ENCODE measurements at places on chromosomes 12 and 14. TPM values are rescaled to one million over a fixed set of nuclear protein-coding genes. Genes with fewer than 3 reads are reported as not detected.

The SYCP3 gene
- not detected for total RNA-seq

The ASB2 gene
- not detected for total RNA-seq

The RFLNA gene
- not detected for total RNA-seq

The RPS6KL1 gene
- total RNA-seq: 3.4 TPM

The APOLD1 gene
- 23.3 TPM for total RNA-seq

The ACADS gene
- total RNA-seq: 14.2 TPM

The CLEC2B gene
- 3.9 TPM for total RNA-seq

The WSCD2 gene
- total RNA-seq: not detected

The KRT6C gene
- total RNA-seq: not detected

The CABP1 gene
- not detected for total RNA-seq

The BTBD7 gene
- total RNA-seq: 30.1 TPM

The AMN gene
- total RNA-seq: 21.8 TPM

The TMEM63C gene
- total RNA-seq: 2.2 TPM

The ADSS1 gene
- total RNA-seq: 5.8 TPM

The NOPCHAP1 gene
- 20.1 TPM for total RNA-seq

The AMDHD1 gene
- total RNA-seq: 2.9 TPM

The SPIC gene
- total RNA-seq: not detected

The KCNH3 gene
- total RNA-seq: not detected

The GPR132 gene
- not detected for total RNA-seq

The CD163 gene
- total RNA-seq: not detected

The AGAP2 gene
- total RNA-seq: 0.40 TPM

The AMHR2 gene
- total RNA-seq: not detected

The IL31 gene
- not detected for total RNA-seq

The LMNTD1 gene
- total RNA-seq: not detected

The CDCA3 gene
- total RNA-seq: 104 TPM

The SLC35F4 gene
- not detected for total RNA-seq

The FBXO34 gene
- total RNA-seq: 32.8 TPM

The KRT3 gene
- 0.24 TPM for total RNA-seq

The ADAM20 gene
- total RNA-seq: 0.94 TPM

The ETFRF1 gene
- total RNA-seq: 11.6 TPM

The OVCH1 gene
- total RNA-seq: not detected

The PTCSC3 gene
- not detected for total RNA-seq

The TMEM116 gene
- 21.9 TPM for total RNA-seq

The WNT5B gene
- total RNA-seq: 50.2 TPM

The ARHGAP9 gene
- not detected for total RNA-seq

The SRSF5 gene
- 385 TPM for total RNA-seq

The KLRC3 gene
- not detected for total RNA-seq

The CACNB3 gene
- total RNA-seq: 35.4 TPM

The C14orf180 gene
- not detected for total RNA-seq

The IL26 gene
- total RNA-seq: not detected

The IAPP gene
- total RNA-seq: not detected

The TMPRSS12 gene
- total RNA-seq: not detected

The SELPLG gene
- 0.96 TPM for total RNA-seq

The STRAP gene
- 205 TPM for total RNA-seq

The MEG3 gene
- not detected for total RNA-seq

The RNF212B gene
- not detected for total RNA-seq

The JPH4 gene
- total RNA-seq: not detected

The GNB3 gene
- total RNA-seq: not detected

The KLRK1 gene
- total RNA-seq: not detected

The HOXC10 gene
- 1.4 TPM for total RNA-seq

The KRT78 gene
- total RNA-seq: 1.5 TPM

The PLBD2 gene
- total RNA-seq: 30.7 TPM

The DAO gene
- not detected for total RNA-seq

The MYO1H gene
- not detected for total RNA-seq

The ERP27 gene
- 33.4 TPM for total RNA-seq

The KRT80 gene
- 84.1 TPM for total RNA-seq

The CCDC175 gene
- not detected for total RNA-seq

The HEBP1 gene
- 148 TPM for total RNA-seq

Data from PC-9 (cell line).